ENCODE measurements at places on chromosomes 2 and 18. TPM values are rescaled to one million over a fixed set of nuclear protein-coding genes. Genes with fewer than 3 reads are reported as not detected.

The UGT1A4 gene
- total RNA-seq: not detected

The PTPRN gene
- total RNA-seq: 6.3 TPM

The PRSS56 gene
- not detected for total RNA-seq

The AQP12B gene
- total RNA-seq: not detected

The RNASEH1 gene
- 10.3 TPM for total RNA-seq

The KLHL41 gene
- not detected for total RNA-seq

The KCNJ3 gene
- not detected for total RNA-seq

The SCYGR7 gene
- total RNA-seq: not detected

The ALMS1 gene
- 20.2 TPM for total RNA-seq

The BCL2 gene
- 95.4 TPM for total RNA-seq

The CTNNA2 gene
- not detected for total RNA-seq

The SLC9A4 gene
- 0.11 TPM for total RNA-seq

The SPHKAP gene
- total RNA-seq: not detected

DNA sequence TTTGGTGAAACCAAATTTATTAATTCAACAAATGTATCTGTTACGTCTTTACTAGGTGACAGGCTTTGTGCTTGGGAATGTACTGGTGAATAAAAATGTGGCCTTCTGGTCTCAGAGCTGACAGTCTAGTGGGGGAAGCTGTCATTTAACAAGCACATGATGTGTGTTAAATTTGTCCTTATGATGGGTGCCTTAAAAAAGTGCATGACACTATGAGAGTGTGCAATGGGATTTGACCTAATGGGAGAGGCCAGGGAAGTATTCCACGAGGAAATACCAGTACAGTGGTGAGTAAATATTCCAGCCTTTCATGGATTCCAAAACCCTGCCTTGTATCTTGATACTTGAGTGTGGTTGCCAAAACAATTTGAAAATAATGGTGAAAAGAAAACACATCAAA is 308.9 kb downstream of the PLCL1 start:
- no peak for ATAC-seq

GRCh38 chr2:136383167-136383566 is 265.2 kb upstream of the CXCR4 start:
- ATAC-seq: no peak

DNA sequence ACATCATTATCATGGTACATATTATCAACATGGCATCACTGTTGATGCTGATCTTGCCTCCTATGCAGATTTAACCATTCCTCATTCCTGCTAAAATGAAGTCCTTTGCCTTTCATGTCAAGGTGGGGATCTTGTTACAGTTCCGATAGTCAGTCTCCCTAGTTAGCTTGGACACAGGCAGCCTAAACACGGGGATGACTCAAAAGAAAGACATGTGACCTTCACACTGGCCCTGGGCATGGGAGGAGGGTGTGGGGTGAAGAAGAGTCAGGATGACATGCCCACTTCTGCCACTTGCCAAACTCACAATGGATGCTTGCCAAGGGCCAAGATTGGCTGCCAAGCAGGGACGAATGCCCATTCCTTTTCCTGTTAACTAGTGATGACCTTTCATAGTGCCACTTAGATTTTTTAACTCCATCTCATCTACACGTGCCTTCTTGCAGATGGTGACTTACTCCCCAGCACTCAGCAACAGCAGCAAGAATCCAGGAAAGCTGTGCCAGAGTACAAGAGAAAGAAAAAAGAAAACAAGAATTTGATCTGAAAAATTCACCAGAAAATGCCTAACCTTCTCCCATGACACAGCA is 13.9 kb upstream of the SLC1A4 start:
- no peak for ATAC-seq

DNA sequence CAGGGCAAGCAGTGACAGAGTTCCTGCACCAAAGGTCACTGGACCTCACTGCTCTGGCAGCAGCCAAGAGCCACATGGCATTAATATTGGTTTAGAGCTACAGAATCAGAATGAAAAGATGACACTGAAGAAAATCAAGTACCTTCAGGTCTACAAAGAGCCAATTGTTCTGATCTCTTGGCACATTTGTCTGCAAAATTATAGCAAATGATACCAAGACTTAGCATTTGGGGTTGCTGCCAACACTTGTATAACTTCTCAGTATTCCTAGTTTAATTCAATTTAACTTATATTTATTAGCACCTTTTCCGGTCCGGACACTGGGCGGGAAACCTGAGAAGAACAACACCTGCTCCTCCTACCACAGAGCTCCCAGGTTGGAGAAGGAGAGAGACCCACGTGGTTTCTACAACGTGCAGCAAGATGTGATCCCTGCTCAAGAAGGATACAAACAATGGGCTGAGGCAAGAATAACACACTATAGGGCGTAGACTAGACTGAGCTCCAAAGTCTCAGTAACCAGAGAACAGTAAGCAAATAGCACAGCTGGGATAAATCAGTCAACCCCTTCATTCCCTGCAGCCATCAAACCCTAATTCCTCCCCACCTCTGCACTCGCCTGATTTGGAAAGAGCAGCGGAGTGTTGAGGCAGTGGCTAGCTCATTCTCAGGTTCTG is 2.4 kb downstream of the LRRC30 start:
- ATAC-seq: no peak

GRCh38 chr2:32522770-32523169 is 105.1 kb upstream of the TTC27 start:
- no peak for ATAC-seq

DNA sequence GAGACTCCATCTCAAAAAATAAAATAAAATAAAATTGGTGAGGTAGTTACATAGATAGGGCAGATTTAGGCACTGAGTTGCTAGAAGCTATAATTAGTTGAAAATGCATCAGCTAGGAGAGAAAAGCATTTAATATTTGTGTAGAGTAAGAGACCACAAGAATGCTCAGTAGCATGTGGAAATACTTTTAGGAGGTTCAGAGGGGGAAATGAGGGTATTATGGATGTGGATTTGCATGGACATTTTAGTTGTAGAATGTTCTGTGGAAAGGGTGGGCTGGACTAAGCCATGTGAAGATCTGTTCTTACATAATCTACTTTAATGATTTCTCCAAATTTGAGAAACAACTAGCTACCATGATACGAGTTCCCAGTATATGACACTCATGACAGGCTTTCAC is 95.5 kb downstream of the ATP9B start:
- no peak for ATAC-seq

- ATAC-seq: no peak
These were observed 242.1 kb upstream of the RGPD4 start for GRCh38 chr2:107584577-107584976.

DNA sequence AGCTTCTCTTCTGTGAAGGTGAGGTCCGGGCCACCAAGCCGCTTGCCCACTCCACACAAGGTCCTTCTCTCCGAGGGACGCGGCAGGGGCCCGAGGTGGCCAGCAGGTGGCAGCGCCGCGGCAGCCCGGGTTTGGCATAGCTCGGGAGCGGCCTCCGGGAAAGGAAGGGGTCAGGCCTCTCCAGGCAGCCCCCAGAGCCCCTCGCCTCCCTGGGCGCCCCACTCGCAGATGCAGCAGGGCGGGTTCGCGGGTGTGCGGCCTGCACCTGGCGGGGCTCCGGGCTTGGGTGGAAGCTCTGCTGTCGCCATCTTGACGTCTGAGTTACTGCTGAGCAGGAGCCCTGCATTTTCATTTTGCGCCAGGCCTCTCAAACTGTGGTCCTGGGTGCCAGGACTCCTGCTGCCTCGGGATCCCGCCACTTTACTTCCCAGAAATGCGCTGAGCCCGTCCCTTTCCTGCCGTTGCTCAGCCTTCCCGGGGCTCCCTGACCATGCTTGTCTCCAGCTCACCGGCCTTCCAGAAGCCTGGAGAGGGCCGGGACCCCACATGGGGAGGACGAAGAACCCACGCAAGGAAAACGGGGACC is 18.6 kb upstream of the NCL start:
- peak; percentile 91 for ATAC-seq

GRCh38 chr18:59899298-59900221 is at the start of gene PMAIP1:
TSS of gene PMAIP1 (plus strand) at chr18:59899996. CDS start at chr18:59900178, 182 bp downstream.
- ATAC-seq: peak; percentile 71

DNA sequence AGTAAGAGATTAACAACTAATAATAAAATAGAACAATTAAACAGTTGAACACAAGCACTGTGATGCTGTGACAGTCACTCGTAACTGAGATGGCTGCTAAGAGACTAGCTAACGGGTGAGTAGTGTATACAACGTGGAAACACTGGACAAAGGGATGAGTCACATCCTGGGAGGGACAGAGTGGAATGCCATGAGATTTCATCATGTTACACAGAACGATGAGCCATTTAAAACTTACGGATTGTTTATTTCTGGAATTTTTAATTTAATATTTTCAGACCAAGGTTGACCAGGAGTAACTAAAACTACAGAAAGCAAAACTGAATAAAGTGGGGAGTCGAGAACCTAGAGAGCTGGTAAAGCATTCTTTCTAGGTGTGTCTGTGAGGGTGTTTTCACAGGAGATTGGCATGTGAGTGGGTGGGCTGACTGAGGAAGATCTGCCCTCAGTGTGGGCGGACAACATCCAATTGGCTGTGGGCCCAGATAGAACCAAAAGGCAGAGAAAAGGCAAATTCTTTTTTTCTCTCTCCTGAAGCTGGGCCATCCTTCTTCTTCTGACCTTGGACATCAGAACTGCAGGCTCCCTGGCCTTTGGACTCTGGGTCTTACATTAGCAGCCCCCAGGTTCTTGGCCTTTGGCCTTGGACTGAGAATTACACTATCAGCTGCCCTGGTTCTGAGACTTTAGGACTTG is 14.6 kb downstream of the TMSB10 start:
- ATAC-seq: peak; percentile 74

DNA sequence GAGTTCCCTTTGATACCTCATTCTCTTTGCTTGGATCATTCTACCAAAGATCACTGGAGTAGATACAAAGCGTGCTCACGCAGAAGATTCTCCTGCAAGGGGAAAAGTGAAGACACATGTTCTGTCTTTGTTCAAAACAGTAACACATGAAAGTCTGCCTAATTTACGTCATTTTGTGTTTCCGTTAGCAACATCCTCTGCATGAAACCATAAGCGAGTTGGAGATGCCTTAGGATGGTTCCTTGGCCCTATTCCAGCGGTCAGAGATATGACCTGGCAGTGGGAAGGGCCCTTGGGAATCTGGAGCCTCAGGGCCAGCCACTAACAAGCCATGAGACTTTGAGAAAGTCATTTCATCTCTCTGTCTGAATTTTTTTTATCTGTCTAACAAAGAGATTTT is 180.9 kb upstream of the TWIST2 start:
- ATAC-seq: no peak

GRCh38 chr2:149041482-149041881 is 3.0 kb downstream of the LYPD6B start:
- ATAC-seq: no peak

- ATAC-seq: peak; percentile 31
These were observed 2.5 kb upstream of the IL36RN start for GRCh38 chr2:113056521-113056920.

DNA sequence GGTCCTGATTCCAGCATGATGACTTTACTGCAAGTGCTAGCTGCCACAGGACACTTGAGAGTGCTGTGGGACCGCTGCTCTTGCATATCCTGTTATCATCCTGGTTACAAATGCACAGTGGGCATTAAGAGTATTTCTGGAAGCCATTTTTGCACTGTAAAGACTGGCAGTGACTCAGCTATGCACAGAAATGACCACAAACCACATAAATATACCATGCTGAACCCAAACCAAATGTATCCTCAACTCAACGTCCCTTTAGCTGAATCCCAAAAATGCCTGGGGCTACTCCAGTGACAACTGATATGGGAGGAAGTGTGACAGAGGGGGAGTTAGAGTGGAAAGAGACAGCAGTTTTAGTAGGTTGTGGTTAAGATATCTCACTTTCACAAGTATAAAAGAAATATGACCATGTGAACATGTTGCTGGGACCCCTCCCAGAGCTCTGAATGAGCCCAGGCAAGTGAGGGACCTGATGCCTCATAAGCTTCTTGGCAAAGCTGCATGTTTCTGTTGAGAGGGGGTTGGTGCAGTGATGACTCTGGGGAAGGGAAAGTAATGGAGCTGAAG is 37.3 kb downstream of the RHBDD1 start:
- peak; percentile 51 for ATAC-seq

DNA sequence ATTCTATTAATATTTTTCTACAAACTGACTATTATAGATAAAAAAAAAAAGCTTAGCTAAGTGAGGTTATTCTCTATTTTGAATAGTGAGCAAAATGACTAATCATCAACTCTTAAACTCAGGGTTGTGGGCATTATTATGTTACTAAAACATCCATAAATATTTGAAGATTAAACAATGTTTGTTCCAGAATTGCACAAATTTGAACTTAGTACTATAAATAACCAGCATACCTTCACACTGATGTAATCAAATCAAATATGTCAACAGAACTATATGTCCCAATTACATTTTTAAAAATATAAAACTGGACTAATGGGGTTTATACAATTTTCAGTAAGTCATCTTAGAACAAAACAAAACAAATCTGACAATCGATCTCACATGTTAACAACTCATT is 800.9 kb downstream of the LRP1B start:
- ATAC-seq: no peak

GRCh38 chr18:51162617-51163016 is 34.9 kb downstream of the MEX3C start:
- ATAC-seq: no peak

DNA sequence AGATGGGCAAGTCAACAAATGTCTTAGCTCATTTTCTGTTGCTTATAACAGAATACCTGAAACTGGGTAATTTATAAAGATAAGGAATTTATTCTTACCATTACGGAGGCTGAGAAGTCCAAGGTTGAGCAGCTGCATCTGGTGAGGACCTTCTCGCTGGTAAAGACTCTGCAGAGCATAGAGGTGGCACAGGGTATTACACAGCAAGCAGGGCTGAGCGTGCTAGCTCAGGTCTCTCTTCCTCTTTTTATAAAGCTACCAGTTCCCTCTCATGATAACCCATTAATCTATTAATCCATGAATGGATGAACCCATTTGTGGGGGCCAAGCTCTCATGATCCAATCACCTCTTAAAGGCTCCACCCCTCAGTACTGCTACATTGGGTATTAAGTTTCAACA is 109.1 kb downstream of the CDK15 start:
- ATAC-seq: no peak

- ATAC-seq: no peak
These were observed 74.5 kb downstream of the KCTD18 start for GRCh38 chr2:200435379-200435778.
